Left renal cortex interstitium (tissue), 4 donors: ENCODE measurements at places on chromosomes 6 and 20. TPM values are rescaled to one million over a fixed set of nuclear protein-coding genes. Genes with fewer than 3 reads are reported as not detected.

GRCh38 chr20:5974531-5974930 is 24.1 kb downstream of the MCM8 start:
- no peak for DNase-seq

- DNase-seq, result no peak
Measured at GRCh38 chr6:52994839-52995088, 320 bp downstream of the GSTA4 start.

GRCh38 chr6:35391240-35391968 is 49.0 kb downstream of the PPARD start:
- no peak for DNase-seq

DNA sequence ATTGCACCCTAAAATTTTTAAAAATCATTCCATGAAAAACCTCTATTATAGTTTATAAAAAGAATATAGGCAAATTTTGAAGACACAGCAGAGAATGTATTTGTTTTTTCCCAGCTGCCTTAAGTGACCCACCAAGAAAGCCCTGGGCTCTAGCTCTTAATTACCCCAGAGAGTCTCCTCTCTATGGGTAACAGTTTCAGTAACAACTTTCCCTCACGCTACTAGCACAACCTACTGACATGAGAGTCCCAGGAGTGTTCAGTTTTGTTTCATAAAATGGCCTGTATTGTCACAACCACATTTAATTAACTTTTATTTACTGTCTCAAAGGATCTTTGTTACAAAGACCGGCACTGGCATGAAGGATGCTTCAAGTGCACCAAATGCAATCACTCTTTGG is 41.5 kb downstream of the FHL5 start:
- DNase-seq, result no peak

DNA sequence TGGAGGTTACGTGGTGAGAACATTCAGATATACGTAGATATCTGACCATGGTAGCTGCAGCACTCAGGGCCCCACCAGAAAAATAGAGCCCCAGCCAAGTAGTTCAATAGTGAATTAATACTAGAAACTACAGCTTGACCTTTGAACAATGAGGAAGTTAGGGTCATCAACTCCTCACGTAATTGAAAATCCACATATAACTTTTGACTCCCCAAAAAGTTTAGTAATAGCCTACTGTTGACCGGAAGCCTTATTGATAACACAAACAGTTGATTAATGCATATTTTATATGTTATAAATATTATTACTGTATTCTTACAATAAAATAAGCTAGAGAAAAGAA is 117.9 kb downstream of the SNX5 start:
- no peak for DNase-seq

GRCh38 chr6:40457261-40457660 is 129.9 kb downstream of the LRFN2 start:
- no peak for DNase-seq

Gene DAAM2
- 27.2 TPM for polyA plus RNA-seq

DNA sequence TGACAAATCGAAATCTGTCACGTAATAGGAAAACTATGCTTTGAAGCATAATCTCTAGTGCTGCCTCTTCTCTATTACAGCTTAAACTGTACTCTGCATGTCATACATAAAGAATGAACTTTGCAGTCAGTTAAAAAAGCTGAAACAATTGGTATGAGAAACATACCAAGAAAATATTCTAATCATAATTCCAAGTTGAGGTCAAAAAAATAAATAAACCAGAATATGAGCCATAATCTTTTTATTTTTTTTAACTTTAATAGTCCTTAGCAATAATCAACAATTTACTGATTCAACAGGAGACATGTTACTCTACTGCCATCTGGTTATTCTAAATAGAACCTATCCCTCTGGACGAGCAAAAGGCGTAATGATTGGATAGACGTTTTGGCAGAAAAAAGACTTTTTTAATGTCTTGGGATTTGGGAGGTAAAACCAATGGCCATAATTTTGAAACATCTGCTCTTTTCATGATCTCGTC is 224.4 kb upstream of the FLRT3 start:
- DNase-seq, result no peak

DNA sequence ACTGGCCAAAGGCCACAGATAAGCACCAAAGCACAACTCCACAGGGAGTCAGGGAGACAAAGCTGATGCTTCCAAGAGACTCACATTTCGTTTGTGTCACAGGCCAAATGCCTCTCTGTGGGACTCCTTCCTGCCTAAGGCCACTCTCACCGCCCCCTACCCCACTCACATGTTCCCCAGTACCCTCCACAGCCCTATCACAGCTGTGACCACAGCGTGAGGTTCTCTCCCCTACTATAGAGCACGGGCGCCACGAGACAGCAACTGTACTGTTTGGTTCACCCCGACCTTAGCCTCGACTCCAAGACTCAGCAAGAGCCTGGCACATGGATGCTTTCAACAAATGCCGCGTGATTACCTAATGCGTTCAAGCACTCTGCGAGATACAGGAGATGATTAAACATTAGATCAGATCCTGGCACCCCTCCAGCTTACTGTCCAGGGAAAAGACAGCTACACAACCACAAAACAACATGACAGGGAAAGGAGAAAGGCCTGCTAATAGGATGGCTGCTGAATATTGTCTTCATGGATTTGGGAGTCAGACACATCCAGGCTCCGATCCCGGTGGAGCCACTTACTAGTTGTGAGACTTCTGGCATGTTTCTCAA is 105.5 kb downstream of the AGPAT4 start:
- DNase-seq, result no peak

- DNase-seq, result no peak
Measured at GRCh38 chr6:11021714-11022113, 22.4 kb downstream of the ELOVL2 start.

DNA sequence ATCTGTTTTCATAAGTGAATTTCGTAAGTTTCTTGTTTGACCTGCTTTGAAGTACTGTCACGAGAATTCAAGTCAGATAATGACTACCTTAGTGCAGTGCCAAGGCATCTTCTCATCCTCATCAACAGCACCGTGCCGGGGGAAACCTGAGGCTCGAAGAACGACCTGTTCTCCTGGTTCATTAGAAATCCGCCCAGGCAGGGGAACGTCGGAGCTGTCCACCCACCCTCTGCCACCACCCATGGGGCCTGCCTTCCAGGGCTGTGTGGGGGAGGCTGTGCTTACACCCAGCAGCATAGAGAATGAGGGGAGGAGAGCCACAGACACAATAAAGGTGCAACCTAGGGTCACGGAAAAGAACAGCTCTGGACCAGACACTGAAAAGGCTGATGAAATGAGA is 101.6 kb downstream of the RAMACL start:
- DNase-seq, result no peak

- no peak for DNase-seq
Measured at GRCh38 chr6:158066136-158066781, 84.6 kb downstream of the SYNJ2 start.

Gene BAG2
- polyA plus RNA-seq, result 6.2 TPM

DNA sequence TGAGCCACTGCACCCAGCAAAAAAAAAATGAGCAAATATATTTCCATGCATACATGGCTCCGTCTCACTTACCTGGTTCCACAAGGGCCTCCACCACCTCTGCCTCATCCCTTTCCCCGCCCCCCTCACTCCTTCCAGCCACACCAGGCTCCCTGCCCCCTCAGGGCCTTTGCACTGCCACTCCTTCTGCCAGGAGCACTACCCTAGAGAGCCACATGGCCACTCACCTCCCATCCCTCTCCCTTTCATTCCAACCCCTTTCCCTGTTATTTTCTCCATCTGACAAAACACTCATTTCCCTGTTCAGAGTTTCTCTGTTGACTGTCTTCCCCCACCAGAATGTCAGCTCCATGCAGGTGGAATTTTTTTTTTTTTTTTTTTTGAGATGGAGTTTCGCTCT is 12.8 kb downstream of the SNAI1 start:
- DNase-seq, result no peak

DNA sequence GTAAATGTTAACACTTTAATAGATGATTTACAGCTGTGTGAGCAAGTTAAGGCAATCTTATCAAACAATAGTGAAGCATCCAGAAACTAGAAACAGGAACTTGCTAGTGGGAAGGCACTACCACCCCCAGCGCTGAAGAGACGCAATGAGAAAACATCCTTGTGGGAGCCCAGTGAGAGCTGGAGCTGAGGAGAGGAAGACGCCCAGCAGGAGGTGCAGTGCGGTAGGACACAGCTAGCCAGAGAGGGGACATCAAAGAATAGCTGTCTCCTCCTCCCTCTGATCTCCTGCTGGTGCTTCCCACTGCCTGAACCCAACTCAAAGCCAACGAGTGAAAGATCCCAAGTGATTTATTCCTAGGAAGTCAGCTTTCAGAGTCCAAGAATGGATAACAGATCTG is 140.3 kb downstream of the COL12A1 start:
- DNase-seq, result no peak

DNA sequence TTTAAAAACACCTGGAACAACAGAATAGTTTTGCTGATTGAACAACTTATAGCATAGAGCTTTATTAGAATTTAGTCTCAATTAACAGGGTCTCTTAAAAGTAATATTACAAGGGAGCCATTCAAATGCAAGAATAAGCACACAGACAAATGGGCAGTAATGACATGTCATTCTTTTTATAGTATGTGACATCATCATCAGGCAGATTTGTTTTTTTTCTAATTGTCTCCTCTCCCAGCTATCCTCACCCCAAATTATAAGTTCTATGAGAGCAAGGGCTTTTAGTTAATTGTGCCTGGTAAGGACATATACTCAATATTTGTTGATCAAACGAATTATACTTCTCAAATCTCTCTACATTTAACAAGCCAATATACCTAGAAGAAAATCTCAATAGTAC is 11.0 kb downstream of the PGM3 start:
- DNase-seq, result no peak

Gene BPIFB4
- polyA plus RNA-seq, result not detected

DNA sequence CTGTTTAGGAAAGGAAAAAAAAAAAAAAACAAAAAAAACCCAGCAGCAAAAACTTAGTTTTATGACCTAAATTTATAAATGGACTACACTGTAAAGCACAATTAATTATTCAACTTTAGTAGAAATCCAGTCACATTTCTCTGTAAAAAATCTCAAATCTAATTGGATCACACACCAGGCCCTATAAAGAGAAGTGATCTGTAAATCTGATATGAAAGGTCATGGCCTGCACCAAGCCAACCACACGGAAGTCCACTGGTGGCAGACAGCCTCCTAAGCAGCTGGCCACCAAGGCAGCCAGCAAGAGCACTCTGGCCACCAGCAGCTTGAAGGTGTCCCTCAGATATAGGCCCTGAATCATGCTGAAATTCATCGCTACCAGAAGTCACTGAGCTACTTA is 131.6 kb downstream of the HFE start:
- no peak for DNase-seq

DNA sequence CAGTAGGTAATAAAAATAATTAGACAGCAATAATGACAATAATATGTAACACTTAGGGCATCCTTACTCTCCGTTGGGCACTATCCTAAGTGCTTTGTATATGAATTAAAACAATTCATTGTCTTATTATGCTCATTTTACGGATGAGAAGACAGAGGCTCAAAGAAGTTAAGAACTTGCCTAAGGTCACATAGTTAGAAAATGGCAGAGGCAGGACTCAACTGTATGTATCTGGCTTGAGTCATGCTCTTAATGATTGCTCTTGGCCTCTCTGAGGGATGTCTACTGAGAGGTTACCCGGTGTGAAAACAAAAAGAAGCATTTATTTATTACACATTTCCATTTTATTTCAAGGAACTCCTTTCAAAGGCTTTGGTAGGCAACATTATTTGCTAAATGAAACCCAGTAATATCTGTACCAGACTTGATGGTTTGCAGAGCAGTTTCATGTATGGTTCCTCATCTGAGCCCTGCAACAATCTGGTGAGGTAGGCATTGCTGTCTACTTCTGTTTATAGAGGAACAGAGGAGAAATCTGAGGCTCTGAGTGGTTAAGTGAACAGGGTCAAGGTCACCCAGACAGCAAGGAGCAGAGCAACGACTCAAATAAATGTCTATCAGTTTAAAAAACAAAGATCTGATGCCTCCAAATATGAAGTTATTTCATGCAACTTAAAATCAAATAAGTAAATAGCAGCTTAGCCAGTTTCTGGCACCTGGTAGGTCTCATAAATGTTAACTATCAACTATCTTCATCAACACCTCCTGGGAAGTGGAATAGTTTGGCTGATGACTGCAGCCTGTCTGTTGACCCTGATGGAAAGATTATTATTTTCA is 4.2 kb upstream of the PARD6B start:
- DNase-seq, result no peak

DNA sequence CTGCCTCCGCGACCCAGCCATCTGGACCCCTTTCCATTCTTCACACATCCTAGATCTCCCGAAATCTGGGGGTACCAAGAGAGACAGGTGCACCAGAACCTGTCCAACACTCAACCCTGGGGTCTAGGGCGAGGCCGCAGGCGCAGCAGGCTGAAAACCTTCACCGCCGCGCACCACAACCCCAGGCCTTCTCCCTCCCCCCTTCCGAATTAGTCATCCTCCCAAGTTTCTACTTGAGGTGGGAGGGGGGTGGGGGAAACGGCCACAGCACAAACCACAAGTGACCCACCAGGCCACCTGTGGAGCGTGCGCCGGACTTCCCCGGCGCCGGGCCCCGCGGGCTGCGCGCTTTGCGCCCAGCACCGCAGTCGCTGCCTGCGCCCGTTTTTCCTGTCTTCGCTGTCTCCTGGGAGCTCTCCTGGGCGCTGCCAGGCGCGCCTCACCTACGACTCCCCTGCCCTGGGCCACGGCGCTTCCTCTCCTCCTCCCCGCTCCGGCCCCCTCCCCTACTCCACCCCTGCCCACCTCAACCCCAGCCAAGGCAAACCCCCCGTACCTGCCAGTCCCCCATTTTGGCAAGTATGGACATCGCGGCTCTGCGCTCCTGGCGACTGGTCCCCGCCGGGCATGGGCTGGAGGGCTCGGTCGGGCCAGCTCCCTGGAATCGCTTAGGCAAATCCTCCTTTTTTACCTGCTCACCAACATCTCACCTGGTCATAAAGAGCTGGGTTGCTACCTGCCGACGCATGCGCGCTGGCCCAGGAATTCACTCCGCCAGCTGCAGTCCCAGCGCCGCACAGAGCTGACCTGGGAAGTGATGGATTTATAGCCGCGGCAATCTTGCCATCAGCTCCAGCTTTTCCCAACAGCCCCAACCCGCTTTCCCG is 4.2 kb upstream of the TFAP2A start:
- no peak for DNase-seq

DNA sequence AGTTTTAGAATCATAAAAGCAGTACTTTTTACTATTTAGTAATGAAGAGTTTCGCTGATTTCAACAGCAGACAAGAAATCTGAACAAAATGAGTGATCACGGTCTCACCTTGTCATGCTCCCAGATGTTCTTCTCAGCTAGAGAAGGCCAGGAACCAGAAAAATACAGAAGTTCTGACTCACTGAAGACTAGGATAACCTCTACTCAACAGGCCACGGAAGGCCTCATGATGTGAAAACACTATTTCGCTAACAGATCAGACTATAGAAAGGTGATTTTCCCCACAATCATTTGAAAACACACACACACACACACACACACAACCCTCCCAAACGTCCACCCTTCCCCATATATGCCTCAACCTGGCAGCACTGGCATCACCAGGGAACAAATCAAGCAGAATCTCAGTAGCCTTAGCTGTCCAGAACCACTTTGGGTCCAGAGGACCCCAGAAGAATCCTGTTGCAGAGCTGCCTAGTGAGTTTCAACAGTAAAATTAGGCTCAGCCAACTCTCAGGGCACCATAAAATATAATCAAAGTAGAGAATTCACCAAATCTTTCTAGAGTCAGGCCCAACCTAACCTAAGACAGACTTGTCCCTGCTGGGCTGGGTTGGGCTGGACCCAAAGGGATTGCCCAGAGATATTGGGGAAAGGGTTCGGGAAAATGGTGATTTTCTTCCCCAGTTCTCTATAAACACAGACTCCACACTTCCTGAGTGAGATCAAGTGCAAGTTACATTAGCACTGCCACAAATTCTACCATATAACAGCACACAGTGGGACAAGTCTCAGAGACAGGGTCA is 7.9 kb downstream of the EXOC2 start:
- DNase-seq, result no peak

Gene PAQR8
- polyA plus RNA-seq, result 27.6 TPM
